ENCODE measurements at places on chromosomes 1 and 21.

GRCh38 chr21:17779496-17779895 lies 39.7 kb downstream of the C21orf91 start:
- DNase-seq, result no peak

DNA sequence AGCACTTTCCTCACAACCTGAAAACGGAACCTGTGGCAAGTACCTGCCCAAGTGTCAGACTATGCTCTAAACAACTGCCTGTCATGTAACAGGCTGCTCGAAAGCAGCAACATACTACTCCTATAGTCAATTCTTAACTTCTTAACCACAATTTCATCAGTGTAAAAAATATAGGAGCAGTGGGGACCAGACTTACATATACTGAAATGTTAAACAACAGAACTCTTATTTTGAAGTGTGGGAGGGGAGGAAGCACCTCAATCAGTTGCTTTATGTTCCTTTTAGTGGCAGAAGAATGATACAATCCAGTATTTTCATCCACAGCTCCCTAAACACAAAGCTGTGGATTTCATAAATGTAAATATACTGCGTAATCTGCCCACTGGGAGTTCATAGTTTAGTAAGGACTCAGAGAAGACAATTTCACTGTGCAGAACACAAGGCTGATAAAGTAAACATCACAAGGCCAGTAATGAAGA lies 44.2 kb downstream of the WLS start:
- DNase-seq, result no peak

- DNase-seq, result no peak
Observed at GRCh38 chr1:37620707-37621106, 14.0 kb downstream of the RSPO1 start.

DNA sequence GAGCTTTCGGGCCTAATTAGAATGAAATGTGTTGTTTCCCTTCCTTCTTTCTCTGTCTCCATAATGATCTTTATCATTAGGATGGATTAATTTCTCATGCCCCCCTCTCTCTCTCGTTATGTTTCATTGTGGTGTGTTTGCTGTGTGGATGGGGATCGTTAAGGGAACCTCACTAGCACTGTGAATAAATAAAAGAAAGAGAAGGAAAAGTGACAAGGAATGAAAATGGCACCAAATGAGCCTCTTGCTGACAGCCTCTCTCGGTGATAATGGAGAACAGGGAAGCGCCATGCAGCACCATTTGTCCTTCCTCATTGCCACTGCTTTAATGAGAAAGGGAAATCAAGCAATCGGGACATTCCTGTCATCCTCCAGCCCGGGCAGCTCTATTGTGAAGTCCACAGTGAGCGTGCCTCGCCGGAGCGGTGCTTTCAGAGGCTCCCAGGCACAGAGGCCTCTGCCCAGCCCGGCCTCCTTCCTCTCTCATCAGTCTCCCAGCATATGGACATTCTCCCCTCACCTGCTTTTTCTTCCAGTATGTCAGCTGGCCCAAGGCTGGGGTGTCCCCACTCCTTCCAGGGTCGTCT lies 265.7 kb upstream of the TMEM51 start:
- DNase-seq, result no peak

DNA sequence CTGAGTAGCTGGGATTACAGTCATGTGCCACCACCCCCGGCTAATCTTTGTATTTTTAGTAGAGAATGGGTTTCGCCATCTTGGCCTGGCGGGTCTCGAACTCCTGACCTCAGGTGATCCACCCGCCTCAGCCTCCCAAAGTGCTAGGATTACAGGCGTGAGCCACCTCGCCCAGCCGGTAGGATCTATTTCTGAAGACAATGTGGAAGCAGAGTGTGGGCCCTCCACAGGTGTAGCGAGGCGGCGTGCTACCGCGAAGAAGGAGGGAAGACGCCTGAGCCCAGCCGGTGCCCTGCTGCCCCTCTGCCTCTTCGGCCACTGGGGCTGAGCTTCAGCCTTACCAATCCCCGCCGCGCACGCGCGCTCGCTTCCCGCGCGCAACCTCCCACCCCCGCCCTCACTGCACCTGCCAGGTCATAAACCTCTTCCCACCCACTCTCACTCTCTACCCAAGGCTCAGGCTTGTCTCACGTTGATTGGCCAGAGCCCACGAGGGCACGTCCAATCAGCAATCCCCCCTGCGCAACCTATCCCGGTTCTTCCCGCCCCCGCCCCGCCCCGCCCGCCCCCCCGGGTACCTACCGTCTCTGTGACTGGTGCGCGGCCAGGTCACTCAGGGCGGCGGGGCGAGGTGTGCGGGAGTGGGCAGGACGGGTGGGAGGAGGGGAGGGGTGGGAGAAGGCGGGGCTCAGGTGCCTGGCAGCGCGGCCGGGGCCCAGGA lies 409 bp upstream of the HOOK1 start:
- DNase-seq, result no peak

GRCh38 chr1:34361121-34361520 lies 184.4 kb downstream of the C1orf94 start:
- no peak for DNase-seq

DNA sequence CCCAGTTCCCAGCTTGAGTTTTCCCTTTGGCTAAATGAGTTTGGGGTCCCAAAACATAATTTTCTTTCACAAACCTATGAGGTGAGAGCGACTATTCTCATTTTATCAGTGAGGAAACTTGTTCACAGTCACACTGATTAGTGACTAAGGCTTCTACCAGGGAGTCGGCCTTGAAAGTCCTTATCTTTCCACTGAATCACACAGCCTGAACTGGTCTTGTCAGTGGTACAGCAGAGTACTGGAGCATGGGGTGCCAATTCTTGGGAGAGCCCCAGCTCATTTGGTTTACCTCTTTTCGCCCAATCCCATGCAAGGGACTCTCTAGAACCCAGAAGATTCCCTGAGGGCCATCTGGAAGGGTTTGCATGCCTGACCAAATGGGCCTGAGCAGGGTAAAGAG lies 16.9 kb downstream of the HSD3B2 start:
- DNase-seq, result no peak

- no peak for DNase-seq
Observed at GRCh38 chr1:206703661-206704060, 19.0 kb downstream of the MAPKAPK2 start.

DNA sequence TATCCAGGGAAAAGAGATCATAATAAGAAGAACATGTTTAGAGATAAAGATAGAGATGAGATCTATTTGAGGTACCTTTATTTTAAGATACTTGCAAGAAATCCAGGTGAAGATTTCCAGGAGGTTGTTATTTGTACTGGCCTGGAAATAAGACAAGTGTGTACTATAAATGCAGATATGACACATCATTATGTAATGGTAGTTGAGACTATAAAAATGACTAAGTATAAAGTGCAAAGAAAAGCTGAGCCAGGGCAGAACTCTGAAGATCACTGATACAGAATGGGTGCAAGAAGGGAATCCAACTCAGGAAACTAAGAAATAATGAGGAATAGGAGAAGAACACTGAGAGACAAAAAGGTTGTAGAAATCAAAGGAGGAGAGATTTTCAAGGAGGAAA lies 378.2 kb upstream of the PBX1 start:
- DNase-seq, result no peak

DNA sequence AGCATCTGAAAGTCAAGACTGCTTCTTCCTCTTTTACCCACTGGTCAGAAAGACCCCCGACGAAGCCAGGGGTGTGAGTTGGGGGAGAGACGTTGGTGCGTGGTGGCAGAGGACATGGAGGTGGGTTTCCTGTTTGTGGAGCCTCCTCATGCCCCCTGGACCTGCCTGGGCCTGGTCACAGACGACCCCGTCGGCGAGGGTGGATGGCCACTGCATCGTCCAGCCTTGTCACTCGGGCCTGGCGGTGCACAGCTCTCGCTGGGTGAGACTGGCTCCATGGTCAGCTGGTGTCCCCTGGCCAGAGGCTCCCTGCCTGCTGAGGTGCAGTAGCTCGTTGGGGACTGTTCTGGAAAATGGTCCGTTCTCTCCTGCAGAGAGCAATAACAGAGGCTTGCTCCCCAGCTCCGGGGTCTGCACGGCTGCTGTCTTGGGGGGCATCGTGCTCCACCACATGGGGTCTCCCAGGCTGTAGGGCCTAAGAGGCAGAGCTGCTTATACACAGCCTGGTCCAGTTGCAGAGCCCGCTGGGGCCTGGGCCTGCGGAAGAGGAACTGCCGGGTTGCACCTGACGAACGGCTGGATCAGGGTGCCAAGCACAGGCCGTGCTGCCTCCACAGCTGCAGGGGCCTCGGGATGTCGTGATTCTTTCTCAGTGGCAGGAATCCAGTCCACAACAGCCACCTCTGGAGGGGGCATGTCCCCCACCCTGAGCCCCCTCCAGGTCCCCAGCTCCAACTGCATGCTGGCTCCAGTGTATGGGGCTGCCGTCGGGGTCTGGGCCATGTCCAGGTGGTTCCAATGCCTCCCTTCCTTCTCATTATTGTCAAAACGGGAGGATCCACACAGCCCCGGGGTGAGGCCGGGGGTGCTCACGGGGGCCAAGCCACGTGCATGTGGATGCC lies 18.0 kb upstream of the ACTRT2 start:
- DNase-seq, result no peak

DNA sequence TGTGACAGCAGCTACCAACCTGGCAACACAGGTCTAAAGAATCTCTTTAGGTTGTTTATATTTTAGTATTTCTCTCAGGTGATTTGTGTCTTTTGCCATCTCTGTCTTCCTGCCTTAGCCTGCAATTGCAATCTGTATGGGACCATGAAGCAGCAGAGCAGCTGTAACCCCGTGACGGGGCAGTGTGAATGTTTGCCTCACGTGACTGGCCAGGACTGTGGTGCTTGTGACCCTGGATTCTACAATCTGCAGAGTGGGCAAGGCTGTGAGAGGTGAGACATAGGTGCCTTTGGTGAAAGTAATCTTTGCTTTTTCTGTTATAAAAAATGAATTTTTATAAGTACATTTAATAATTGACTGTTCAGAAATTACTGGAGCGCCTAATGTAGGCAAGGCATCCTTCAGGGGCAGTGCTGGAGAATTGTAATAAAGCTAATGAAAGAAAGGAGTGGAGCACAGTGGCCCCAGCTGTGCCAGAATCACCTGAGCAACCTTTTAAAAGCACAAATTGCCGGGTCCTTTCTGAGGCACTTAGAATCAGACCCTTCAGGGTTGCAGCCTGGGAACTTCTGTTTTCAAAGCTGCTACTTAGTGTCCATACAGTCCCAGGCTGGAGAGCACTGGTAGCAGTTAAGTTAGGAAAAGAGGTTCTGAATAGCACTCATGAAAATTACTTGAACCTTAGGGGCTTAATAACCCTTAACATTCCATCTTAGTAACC lies 60.6 kb upstream of the LAMC2 start:
- no peak for DNase-seq

DNA sequence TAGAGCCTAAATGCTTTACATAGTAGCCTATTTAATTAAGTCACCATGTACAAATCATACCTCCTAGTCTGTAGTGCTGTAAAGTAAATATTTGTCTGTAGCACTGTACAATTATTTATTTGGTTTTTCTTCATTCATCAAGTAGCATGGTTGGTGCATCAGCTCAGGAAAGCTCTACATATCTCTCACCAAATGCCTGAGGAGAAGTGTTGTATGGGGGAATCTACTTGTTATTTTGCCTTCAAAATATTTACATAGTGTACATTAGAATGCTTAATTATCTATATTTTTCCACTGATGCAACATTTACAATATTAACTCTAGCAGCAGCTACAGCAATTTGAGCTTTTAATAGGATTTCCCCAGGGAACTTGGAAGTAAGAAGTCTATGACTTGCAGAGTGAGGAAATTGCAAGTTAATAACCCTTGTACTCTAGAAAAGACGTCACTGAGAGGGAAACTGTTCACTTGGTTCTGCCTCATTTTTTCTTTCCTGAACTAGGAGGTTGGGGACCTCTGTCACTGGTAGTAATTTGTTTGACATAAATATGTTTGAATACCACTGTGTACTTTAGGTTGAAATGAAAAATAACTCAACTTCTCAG lies 207.4 kb downstream of the PDE4B start:
- DNase-seq, result no peak

DNA sequence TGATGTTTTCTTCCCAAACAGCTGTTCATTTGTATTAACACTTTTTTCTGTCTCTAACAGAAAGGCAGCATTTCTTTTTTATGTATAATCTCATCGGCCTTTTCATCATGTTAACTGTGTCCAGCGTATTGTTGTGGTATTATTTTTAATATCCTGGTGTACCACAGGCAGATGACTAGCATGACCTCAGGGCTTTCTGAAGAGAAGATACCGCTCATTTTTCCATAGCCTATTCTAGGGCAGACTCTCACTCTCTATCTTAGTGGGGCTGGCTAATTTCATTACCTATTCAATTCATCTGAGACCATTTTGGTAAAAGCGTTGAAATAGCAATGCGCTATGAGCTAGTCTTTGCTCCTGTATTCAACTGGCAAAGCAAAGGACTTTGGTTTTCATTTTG lies 209.9 kb downstream of the SDCCAG8 start:
- DNase-seq, result no peak

- DNase-seq, result no peak
Observed at GRCh38 chr1:215146240-215146975, 63.9 kb downstream of the KCNK2 start.
